ENCODE measurements at places on chromosomes 16 and 17. TPM values are rescaled to one million over a fixed set of nuclear protein-coding genes. Genes with fewer than 3 reads are reported as not detected.

DNA sequence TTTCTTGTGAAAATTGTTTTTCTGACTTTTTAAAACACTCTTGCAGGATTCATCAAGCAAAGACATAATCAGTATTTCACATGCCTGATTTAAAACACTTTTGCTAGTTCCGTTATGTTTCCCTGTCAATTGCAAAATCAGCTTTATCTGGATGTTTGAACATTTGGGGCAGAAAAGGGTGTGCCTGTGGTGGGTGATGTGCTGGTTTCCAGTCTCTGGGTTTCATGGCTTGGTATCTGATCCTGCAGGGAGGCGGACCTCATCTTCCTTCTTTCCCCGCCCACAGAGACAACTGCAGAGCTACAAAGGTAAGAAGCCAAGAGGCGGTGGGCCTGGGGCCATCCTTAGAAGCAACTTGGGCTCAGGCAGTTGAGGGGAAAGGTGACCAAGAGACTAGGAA, 41.8 kb downstream of the NLRC5 start:
- no peak for DNase-seq
- H3K36me3 ChIP-seq, result peaks cover 9% of the 10 kb centered on the region
- no peaks in the 10 kb centered on the region for H3K27me3 ChIP-seq
- no peaks in the 10 kb centered on the region for H3K4me1 ChIP-seq
- no peak overlapping the region for H3K27ac ChIP-seq

The EPX gene
- total RNA-seq, result not detected

The MT1H gene
- not detected for total RNA-seq

The C17orf50 gene
- not detected for total RNA-seq

DNA sequence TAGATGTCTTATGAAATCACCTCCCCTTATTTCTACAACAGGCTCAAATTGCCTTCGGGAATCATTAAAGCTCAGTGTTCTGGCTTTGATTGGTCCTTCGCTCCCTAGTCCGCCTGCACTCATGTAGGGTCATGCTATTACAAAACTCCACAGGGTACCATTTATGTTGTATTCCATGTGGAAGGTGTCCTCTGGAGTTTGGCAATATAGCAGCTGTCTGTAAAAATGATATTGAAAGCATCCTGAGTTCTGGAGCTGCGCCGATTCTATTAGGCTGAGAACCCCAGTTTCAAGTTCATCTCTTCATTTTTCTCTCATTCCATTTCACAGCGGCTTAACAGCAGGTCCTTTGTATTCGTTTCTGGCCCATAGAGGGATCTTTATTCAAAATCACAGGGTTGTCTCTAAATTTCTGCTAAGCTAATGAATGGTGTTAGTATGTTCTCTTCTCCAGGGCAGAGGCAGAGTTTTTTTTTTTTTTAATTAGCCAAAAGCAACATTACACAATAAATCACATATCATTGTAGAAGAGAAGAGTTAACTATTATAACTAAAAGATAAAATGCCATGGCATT, 71.9 kb upstream of the TEKT1 start:
- no peaks in the 10 kb centered on the region for H3K4me1 ChIP-seq
- DNase-seq, result no peak
- no peaks in the 10 kb centered on the region for H3K36me3 ChIP-seq
- H3K27ac ChIP-seq, result no peak overlapping the region
- H3K27me3 ChIP-seq, result no peaks in the 10 kb centered on the region

The ABCA10 gene
- 2.1 TPM for total RNA-seq
